Activated T-helper 1 cell treated with anti-CD3 and anti-CD28 coated beads, Interleukin-2, amount 50 U/mL, for 16 hours (primary cell): ENCODE measurements at places on chromosomes 5 and 9.

GRCh38 chr5:162119801-162120200 lies 52.2 kb downstream of the GABRG2 start:
- DNase-seq = no peak

- DNase-seq = no peak
Observed at GRCh38 chr5:73844165-73844564, 218.2 kb downstream of the ARHGEF28 start.

- no peak for DNase-seq
Observed at GRCh38 chr5:943918-944620, 51.4 kb downstream of the TRIP13 start.

GRCh38 chr5:154276973-154277331 lies 86.4 kb downstream of the GALNT10 start:
- DNase-seq = no peak

- no peak for DNase-seq
Observed at GRCh38 chr9:26695298-26695622, 197.3 kb downstream of the CAAP1 start.

DNA sequence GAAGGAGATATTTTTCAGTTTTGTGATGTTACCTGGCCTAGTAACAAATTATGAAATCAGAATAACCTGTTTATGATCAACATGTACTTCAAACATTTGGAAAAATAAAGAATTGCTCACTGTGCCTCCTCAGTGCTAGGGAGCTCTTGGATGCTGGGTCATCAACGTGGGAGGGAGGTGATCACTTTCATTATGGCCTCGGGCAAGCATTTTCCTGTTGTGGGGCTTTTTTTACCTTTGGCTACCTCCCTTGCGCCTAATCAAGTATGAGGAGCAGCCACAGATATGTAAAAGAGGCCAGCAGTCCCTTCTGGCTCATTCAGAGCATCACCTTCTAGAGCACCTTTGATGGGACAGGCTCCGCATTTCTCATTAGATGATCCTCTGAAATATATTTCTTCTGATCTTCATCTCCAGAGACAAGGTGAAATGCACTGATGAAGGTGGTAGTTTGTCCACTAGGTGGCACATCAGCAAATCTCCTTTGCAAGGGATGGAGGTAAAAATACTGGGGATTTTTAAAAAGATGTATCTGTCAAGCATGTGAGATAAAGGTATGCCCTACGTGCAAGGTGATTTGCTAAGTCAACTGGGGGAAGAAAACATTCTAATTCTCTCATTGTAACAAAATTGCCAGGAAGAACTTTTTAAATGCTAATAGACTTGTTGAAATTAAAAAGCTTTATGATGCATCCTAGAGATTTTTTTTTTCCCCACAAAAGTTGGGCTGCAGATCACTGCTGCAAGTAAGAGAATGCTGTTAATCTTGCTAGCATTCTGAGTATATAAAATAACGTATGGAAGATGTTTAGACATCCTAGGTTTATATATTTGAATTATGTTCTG lies 218.2 kb downstream of the MAST4 start:
- DNase-seq = no peak

DNA sequence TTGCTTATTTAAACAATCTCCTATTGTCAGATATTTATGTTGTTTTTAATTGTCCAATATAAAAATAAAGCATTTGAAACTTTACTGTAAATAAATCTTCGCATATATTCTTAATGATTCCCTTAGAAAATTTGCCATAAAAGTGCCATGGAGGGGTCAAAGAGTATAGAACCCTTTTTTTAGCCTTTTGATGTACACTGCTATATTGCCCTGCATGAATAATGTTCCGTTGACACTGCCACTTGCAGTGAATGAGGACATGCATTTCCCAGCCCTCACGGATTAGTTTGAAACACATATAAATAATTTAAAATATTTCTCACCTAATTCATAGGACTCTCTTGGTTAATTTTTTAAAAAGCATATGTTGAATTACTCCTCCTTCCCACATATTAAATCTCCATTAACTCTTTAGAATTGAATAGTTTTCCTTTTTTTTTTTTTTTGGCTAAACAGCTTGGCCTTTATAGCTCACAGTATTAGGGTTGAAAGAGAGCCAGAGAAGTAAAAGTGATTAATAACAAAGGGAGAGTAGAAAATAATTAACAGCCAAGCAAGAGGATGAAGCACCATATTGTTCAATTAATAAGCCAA lies 129.8 kb upstream of the SGCD start:
- no peak for DNase-seq

DNA sequence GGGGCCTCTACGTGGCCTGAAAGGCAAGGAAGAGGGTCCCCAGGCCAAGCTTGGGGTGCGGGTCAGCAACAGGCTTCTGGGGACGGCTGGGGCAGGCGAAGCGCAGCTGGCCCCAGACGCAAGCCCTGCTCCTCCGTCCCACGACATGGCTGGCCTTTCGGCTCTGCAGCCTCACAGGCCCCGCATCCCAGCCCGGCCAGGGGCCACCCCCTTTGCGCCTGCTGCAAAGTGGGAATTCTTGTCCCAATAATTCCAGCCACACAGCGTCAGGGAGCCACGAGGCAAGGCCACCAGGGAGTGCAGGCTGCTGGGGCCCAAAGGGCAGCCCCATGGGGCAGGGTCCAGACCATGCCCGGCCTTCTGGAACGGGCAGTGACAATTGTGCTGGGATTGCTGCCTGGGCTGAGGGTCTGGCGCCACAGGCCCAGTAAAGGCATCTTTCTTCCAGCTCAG lies 1.1 kb upstream of the ENTPD2 start:
- no peak for DNase-seq

GRCh38 chr5:62785588-62785987 lies 207.0 kb downstream of the LRRC70 start:
- DNase-seq = no peak

DNA sequence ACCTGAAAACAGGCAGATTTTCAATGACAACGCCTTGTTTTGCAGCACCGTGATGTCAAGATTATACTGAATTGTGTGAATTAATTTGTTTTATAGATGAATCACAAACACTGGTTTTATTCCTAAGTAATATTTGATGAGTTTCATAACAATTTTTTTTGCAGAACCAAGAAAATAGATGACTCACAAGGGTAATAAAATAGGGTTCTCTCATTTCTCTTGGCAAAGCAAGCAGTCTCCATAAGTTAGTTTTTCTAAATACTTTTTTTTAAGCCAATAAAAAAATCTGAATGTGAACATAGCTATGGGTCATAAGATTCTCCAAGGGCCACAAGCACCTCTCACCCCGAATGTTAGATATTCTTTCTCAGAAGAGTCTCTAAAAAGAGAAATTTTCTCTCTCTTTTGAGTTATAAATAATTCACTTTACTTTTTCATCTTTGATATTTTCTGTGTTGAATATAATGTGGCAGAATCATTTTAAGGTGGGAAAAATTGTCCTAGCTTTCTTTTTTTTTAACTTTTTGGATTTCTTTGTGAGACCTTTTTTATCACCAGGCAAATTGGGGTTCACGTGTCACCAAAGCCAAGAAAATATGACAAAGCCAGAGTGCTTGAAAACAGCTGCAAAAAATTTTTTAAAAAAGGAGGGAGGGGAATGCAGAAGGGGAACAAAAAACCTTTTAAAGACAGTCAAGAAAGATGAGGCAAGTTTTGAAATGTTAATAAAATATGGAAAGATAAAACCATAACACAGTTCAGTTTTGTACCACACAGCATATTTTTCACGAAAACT lies 174.6 kb upstream of the DAPK1 start:
- no peak for DNase-seq

DNA sequence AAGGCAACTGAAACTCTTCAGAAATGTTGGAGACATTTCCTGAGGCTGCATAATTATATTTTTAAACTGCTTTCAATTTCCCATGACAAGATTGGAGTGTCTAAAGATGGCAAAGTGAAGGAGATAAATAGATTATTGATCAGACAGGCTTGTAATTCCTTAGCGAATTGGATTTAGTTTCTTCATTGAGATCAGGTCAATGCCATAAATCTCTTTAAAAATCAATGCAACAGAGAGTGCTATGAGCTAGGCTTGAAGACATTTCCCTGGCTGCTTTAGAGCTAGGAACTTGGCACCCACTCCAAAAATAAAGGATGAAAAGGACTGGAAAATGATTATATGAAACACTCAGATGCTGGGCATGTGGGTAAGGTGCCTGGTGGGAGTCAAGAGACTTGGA lies 828.4 kb downstream of the TLR4 start:
- DNase-seq = no peak

DNA sequence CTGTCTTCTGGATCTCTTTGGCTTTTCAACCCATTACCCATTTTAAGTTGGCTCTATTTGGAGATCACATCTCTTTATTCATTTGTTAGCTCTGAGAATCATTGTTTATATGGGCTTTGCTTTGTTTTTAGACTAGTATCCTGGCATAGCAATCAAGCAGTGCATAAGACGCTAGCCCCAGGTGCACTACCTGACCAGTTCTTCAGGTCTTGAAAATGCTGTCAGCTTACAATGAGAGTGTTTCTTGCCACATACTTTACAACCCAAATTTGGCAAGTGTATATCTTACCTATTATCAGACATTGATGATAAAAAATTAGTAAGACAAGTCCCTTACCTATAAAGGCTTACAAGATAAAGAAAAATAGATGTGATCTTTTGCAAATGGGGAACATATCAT lies 12.2 kb downstream of the OXCT1 start:
- DNase-seq = no peak

DNA sequence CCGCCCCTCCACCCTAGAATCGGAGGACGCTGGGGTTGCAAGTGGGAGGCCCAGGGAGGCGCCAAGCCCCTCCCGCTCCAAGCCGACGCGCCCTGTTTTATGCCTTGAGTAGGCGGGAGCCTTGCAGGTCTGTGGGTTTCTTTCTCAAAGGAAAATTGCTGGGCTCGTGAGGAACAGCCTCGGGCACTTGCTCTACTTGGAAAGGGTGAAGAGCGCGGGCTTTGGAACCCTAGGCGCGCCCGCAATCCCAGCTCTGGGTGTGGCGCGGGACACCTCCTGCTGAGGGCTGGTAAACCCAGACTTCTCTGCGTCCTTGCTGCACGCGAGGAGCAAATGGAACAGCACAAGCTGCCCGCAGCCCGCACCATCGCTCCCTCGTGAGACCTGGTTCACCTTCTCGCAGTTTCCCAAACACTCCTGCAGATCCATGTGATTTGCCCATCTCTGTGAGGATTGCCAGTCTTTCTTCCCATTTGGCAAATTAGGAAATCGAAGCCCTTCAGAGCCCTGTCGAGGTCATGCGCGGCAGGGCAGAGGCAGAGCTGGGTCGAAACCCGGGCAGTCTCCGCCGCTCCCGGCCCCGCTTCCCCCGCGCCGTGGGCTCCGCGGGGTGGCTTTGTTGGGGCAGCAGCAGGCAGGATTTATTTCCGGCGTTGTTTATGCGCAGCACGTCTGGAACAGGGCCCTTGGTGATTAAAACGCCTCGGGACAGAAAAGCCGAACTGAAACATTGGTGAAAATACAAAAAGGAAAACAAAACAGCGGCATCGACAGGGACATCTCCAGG lies 98.4 kb upstream of the CPLX2 start:
- no peak for DNase-seq

DNA sequence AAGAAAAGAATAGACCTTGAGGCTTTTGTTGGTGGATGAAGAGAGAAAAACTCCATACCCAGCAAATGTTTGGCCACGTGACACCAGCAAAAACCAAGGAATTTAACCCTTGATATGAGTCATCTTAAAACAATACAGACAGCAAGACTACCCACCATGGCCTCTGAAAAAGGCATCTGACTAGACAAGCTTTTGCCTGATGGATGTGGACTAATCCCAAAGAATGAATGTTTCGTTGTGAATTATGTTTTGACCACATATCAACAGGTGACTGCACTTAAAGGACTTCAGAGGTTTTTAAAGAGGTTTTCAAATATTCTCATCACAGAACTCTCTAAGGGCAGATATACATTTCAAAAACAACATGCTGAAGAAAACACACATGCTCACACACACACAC lies 33.0 kb upstream of the SLC1A3 start:
- no peak for DNase-seq

DNA sequence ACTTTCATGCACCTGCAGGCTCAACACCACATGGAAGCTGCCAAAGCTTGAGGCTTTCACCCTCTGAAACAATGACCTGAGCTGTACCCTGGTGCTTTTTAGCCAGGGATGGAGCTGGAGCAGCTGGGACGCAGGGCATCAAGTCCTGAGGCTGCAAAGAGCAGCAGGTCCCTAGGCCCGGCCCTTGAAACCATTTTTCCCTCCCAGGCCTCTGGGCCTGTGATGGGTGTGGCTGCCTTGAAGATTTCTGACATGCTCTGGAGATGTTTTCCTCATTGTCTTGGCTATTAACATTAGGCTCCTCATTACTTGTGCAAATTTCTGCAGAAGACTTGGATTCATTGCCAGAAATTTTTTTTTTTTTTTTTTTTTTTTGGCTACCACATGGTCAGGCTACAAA lies 30.3 kb upstream of the GHR start:
- DNase-seq = no peak

DNA sequence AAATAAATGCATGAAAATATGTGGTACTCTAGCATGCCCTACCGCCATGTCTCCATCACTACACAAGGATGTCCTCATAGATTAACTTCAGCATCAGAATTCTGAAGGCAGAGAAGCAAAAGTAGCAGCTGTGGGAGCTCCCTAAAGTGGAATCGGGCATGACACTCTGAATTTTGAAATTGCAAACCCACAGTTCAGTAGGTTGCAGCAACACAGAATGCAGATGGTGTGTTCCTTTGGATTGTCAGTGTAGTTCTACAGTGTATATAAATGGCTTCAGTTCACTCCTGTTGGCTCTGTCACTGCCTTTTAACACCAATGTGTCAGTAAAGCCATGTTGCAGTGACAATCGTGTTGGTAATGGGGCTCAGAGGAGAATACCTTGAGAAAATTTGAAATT lies 973.6 kb upstream of the WWC1 start:
- no peak for DNase-seq

DNA sequence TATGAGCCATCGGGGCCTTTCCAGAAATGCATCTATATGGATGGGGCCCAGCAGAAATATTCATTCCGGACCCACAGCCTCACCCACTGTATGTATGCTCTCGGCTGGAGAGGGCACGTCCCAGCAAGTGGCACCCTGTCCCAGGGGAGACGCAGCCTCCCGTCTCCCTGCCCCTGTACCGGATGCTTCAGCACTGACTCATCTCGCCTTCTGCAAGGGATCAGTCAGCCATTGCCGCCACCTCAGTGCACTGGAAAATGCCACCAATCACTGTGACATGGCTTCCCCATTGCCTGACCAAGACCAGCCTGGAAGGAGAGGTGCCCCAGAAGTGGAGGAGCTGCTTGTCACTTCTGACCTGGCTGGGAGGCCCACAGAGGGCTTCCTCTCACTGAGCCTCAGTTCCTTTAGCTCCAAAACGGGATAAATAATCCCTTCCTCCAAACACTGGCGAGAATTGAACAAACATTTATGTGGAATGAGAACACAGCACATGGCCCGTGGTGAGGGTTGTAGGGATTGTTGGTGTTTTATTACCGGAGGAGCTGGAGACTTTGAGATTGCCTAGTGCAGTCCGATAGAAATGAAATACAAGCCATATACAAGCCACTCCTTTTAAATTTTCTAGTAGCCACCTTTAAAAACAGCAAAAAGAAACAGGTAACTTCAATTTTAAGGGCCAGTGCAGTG lies 43.9 kb upstream of the ORM1 start:
- DNase-seq = no peak

DNA sequence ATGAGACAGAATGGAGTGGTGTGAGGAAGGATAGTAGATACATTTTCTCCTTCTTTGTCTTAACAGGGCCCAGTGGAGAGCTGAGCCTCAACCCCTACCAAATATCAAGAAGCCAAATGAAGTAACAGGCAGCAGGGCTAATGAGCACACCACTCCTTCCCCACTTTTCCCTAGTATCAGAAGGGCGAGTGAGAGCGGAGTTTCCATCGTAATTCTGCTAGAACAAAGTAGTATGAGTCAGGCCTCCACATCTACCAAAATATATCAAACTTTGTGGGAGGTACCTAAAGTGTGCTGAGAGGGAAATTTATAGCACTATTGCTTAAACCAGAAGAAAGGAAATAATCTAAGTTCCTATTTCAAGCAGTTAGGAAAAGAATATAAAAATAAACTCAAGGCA lies 769.0 kb upstream of the RGMB start:
- DNase-seq = no peak
